ENCODE measurements at places on chromosomes 13 and 19.

DNA sequence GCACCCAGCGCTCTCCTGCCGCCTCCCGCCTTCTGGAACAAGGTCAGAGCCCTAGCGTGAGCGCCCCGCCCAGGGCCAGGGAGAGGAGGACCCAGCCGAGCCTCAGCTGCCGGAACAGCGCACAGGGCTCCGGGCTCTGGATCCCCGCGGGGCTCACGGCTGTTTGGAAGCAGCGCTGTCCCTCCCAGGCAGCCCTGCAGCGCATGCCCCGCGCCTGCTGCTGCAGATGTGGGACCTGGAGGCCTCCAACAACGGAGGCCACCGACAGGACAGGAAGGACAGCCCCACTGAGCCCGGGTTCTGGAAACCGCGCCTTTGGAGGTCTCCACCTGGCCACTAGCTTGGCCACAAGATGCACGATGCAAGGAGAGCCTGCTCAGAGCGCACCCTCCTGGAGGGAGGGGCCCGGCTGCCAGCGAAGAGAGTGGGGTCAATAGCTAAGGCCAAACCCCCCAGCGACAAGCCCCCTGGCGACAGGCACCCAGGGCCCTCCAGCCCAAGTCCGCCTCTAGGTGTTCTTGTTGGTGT, 12.6 kb downstream of the ZSCAN18 start:
- DNase-seq: no peak

GRCh38 chr19:33673258-33673875, 51.6 kb downstream of the CHST8 start:
- no peak for DNase-seq

DNA sequence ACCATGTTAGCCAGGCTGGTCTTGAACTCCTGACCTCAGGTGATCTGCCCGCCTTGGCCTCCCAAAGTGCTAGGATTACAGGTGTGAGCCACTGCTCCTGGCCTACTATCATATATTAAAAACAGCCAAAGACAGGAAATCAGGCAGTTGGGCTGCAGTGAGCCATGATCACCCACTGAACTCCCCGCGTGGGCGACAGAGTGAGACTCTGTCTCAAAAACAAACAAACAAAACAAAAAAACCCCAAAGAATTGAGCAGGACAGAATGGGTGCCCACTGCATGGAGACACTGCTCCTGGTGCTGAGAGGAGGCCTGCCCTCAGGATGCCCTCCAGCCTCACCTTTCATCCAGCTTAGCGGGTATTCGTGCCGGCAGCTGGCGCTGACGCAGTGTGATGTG, 5.2 kb upstream of the RINL start:
- DNase-seq: no peak

DNA sequence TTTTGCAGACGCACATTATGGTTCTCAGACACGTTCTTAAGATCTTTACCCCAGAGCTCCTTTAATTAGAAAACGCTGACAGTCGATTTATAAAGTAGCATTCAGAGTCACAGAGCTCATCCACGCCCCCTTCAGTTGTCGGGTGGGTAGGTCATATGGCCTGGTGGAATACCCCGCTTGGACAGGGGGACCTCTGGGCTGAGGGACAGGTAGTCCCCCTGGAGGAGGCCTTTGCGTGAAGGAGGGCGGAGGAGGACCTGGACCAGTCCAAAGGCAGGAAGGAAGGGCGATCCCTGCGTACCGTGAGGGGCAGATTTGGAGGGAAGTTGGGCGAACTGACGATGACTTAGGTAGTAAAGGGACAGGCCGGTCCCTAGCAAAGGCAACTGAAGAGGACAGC, 20.5 kb downstream of the VASP start:
- DNase-seq: no peak

DNA sequence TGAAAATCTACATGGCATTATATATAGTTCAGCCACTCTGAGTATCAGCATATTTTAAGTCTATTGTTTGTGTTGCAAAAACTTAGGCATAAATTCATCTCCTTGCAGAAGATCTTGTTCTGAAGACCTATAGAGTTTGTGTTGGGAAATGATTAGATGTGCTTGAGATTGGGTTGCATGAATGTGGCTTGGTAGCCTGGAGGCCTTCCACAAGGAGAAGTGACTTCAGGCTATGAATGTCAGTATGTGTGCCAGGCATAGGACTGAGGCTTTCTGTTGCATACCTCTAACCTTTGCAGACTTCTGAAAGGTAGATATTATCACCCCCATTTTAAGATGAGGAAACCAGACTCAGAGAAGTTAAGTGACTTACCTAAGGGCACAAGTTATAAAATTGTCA, 188.6 kb downstream of the OLFM4 start:
- DNase-seq: no peak

DNA sequence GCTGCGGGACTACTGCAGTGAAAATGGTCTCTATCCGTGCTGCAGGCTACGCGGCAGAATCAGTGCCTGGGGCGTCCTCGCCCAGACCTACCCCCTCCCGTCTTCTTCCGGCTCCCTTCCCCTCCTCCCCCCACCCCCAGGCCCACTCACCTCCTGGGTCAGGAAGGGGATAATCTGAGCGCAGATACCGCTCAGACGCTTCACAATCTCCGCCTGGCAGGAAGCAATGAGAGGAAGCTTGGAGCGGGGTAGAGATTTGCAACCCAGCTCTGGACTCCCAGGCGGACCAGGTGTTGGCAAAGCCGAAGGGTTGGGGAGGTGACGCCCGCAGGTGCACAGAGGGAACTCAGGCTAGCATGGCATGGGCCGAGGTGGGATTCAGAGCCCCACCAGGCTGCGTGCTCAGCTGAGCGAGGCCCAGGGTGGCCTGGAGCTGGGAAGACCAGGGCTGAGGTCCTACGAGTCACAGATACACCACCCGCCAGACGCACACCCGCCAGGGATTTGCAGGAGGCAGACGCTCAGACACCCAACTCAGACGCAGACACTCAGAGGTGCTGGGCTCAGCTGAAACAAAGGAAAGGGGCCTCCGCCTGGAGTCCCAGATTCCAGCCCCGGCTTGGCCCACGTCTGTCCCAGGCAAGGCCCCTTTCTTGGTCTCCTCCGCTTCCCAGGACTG, 4.1 kb downstream of the TLE2 start:
- no peak for DNase-seq

GRCh38 chr19:39196860-39197562, at the start of gene NCCRP1:
NCCRP1 (plus strand) TSS chr19:39196964; CDS start chr19:39196983, 19 bp downstream.
- peak; percentile 48 for DNase-seq

DNA sequence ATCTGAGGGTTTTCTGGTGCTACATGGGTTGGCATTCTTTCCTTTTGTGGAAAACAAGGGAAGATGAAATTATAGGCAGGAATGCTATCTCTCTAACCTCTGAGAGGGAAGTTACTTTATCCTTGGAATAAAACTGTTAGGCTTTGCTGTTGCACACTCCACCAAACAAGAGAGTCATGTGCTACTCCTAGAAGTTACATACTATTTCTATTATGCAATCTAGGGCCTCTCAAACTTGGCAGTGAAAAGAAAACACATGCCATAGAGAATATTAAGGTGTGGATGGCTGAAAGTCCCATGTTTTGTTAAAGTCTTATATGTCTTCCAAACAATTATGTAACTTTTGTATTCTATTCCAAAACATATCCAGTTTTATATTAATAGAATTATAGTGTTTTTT, 367.9 kb downstream of the SLC7A1 start:
- no peak for DNase-seq

- DNase-seq: no peak
Measured at GRCh38 chr19:11813703-11814028, 407 bp upstream of the ZNF440 start.

DNA sequence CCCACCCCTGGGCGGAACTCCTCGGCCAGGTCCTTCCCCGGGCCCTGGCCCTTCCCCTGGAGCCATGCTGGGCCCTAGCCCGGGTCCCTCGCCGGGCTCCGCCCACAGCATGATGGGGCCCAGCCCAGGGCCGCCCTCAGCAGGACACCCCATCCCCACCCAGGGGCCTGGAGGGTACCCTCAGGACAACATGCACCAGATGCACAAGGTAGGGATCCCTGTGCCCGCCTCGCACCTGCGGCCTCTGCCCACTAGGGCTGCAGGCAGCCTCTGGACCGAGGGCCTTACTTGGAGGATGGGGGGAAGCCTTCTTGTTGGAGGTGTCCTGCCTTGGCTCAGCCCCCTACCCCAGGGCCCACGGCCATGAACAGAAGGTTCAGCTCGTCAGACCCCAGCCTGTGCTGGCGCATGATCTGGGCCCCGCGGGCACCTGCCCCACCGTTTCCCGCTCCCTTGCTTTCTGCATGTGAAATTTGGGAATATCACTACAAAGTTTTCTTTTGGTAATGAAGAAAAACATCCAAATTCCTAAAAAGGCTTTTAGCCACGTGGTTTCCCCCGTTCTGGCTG, 23.4 kb downstream of the SMARCA4 start:
- no peak for DNase-seq

DNA sequence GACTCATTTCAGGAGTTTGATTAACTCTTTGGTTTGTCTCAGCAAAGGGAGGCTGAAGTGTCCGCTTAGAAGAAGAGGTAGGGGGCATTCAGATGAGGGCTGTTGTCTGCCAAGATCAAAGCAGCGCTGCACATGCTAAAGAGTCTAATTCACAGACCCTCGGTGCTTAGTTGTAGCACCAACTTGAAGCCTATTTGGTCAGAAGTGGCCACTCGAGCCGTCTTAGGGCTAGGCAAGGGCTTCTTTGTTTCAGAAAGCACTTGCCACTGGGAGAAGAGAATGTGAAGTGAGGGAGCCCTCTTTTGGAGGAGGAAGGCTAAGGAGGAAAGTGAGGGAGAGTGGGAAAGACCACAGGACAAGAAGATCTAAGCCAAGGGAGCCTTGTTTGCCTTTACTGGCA, 313.4 kb upstream of the TMTC4 start:
- DNase-seq: no peak

DNA sequence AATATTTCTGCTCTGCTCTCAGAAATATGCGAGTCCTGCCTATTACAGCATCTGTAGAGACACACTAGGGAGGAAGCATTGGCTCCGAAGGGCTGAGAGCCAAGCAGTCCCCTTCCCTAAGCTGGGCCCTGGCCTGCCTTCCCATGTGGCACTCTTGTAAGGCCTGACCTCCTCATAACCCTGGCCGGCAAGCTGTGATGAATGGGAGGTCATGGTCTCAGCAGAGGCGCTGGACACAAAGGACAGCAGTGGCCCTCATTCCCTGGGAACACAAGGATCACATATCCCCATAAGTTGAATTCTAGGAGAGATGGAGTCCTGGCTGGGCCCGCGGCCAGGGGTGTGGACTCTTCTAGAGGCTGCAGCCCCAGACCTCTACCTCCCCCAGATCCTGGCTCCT, 483.3 kb downstream of the ZNF536 start:
- DNase-seq: no peak

DNA sequence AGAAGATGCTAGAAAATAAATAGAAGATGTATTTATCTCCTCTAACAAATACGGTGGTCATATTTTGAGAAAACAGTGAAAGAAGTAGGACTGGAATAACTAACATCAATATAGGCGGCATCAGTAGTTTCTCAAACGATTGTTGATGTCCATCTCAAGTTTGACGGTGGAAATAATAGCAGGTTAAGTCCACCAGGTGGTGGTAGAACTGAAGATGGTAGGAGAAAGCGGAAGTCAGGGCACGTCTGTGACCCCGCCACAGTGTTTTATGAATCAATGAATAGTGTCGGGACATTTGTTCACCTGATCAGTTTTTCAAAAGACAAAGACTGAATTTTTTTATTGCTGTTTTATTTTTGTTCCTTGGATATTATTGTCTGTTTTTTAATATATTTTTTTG, 706.4 kb upstream of the SLC10A2 start:
- no peak for DNase-seq

DNA sequence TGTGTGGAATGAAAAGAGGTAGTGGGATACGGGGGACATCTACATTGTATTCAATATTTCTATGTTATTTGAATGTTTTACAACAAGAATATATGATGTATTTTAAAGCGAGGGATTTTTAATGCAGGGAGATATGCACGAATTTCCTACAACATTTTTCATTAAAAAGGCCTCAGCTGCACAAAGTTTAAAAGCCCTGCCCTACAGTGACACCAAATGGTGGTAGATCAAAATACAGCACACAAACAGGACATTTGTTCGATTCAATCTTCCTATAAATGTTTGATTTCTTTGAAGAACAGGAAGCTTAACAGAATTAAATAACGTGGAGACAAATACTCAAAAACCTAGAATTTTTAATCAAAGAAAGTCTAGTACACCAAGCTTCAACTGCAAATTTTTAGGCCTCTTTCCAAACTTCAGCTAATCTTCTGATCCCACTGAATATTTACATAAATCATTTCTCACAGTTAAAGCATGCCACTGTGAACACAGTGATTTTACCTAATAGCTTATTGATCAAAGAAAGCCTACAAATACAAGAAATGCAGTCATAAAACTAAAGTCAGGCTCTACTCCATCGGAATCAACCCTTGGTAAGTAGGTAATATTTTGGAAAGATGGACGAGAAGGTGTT, 257.2 kb downstream of the DIAPH3 start:
- DNase-seq: no peak

DNA sequence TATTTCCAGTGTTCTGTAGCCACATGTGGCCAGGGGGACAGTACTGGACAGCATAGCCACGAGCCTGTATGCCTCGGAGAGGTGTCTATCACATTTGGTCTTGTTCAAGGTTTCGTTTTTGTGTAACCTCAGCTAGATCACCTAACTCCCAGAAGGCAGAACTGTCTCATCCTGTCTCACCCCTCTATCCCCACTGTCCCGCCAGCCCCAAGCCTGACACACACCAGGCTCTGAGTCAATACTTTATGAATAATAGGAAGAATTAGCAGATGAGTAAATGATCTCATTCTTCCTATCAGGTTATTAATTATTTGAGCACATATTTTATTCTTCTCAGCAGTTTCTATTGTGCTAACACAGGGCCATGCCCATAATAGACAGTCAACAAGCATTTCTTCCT, 132.2 kb downstream of the NUFIP1 start:
- no peak for DNase-seq

DNA sequence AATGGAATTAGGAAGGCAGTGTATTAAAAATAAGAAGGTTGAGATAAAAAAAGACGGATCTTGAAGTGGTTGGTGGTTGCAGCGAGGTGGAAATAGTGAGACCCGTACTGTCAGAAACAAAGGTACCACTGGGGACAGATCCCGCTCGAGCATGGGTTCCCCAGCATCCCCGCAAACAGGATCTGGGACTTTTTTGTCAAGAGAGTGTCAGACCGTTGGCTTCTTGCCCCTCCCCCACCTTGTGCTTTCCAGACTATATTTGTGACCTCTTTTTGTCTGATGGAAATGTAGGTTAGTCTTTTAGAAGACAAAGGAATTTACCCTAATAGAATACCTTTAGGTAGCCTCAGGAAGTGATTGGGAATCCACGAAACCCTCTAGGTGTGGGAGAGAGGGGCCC, 4.2 kb downstream of the GATAD2A start:
- DNase-seq: no peak

GRCh38 chr19:13381827-13382632, 124.2 kb downstream of the CACNA1A start:
- DNase-seq: no peak

- no peak for DNase-seq
Measured at GRCh38 chr13:34416971-34417380, 525.1 kb upstream of the NBEA start.

All from glutamatergic neuron (in vitro differentiated cells).